ENCODE measurements at places on chromosomes 11 and 22.

DNA sequence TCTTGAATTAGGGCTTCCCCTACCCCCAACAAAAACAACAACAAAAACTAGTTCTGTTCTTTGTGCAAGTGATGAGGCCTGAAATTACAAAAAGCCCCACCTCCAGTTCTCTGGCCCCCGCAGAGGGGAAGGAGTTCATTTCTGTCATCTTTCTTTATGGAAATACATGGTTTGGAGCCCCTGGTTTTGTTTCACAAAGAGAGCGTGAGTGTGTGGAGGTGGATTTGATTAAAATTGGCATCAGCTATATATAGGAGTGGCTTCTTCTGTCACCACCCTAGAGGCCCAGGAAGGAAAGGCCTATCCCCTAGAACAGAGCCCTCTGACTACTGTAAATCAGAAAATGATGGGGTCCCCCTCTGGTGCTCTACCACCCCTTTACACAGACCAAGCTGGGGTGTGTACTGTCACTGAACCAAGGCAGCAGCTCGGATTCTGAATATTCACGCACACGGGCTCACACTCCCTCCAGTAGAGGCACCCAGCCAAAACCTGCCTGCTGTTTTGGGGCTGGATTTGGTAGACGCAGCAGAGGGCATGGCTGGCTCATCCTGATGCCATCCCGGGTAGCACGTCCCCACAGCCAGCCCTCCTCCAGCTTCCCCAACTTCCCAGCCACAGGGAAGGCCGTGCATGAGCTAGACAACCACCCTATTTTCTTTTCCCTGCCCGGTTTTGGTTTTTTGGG lies 19.4 kb downstream of the RCOR2 start:
- DNase-seq, result no peak

DNA sequence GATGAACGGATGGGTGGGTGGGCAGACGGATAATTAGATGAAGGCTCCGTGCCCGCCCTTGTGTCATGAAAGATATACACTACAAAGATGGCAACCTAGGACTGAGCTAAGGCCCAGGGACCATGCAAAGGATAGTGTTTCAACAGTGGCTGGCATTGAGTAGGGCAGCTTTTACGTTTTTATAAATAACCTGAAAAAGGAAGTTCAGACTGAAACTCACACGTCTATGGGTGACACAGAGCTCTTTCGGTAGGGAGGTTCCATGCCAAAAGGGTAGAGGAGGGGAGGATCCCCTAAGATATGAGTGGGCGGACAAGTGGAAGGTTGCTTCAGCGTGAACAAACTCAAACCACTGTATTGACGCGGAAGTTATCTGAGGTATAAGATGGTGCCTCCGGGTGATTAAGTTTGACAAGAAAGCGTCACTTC lies 90.5 kb downstream of the UBASH3B start:
- DNase-seq, result peak; percentile 27

DNA sequence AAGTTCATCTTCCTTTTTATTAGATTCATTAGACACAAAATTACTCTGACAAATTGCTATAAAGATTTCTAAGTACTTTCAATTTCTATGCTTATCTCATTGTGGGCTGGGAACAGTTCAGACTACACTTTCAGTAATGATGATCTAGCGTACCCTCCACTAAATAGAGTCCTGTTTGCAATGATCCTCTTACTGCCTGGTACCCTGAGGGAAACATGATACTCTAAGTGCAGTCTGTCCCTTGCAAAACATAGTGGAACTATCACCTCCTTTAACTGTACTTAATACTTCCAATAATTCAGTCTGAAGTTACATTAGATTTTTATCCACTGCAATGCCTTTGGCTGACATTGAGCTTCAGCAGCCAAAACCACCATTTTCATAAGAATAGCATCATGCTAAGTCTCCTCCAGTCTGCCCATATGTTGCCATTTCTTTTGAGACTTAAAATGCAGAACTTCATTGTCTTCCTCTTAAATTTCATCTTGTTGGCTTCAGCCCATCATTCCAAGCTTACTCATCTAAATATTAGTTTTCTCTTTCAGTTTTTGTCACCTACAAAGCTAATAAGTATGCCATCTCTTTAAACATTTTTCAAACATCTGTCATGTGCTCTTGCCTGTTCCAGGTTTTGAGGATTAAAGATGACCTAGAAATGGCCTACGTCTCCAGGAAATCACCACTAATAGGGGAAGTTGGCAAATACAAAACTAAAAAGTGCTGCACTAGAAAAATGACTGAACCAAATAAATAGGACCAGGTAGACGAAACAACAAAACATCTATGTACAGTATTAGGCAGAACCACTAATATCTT lies 55.5 kb downstream of the PAK1 start:
- no peak for DNase-seq

GRCh38 chr11:33891714-33892327 lies at the start of gene LMO2:
Gene LMO2, minus strand, starts transcription at chr11:33892076. Its CDS starts 22,360 bp downstream, at chr11:33869716.
- DNase-seq, result no peak

GRCh38 chr11:122750049-122750448 lies 88.3 kb upstream of the CRTAM start:
- DNase-seq, result no peak

DNA sequence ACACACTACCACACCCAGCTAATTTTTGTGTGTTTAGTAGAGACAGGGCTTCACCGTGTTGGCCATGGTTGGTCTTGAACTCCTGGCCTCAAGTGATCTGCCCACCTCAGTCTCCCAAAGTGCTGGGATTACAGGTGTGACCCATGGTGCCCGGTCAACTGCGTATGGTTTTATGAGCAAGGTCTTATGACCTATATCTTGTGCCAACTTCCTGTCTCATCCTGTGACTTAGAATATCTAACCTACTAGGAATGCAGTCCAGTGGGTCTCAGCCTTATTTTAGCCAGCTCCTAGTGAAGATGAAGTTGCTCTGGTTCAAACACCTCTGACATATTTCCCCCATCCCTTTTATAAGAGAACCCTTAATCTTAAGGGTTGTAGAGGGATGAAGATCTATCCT lies 66.1 kb upstream of the OR5AN1 start:
- DNase-seq, result no peak

- no peak for DNase-seq
Measured at GRCh38 chr11:60371854-60372253, 6.5 kb upstream of the MS4A7 start.

DNA sequence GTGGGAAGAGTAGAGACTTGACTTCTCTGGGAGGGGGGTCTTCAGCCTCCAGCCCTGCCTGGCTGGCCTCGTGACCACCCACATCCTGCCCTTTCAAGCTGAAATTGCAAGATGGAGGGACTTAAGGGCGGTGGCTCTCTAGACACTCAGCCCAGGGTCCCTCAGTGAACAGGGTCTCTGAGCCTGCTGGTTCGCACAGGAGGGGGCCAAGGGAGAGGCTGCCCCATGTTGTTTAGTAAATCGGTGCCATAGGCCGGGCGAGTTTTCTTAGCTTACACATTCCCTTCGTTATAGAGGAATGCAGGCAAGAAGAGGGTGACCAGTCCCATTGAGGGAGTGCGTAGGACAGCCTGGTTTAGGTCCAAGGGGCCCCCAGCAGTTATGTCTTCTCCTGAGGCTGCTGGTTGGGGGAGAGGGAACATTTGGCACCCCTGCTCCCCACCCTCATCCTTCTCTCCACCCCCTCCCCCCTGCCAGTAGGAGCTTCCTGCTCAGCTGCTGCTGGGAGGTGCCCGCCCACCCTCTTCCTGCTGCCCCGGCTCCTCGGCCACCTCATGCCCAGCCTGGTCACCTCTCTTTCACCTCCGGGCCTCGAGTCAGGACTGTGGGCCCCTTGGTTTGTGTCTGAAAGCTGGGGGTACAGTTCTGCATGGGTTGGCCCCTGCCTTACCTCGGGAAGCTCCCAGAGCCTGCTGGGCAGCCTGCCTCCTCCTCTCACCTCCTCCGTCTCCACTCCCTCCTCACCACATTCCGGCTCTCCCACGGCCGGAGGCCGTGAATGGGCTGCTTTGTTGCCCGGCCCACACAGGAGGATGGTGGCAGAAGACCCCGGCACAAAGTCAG lies 3.9 kb downstream of the FRMD8 start:
- DNase-seq, result no peak

DNA sequence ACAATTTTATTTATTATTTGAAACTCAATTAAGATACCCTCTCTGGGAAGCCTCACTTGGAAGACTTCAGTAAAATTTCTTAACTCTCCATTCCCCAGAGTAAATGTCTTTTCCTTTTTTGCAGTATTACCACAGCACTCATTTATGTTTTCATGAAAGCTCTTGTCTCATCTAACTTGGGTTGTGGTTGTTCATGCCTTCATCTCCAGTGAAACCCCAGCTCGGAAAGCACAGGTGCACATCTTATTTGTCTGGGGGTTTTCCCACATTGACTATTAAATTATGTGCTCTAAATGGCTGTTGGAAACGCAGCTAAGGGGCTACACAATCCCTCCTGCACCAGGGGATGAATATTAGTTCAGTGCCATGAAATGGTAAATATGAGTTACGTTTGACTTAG lies 954.2 kb upstream of the RAG2 start:
- no peak for DNase-seq

DNA sequence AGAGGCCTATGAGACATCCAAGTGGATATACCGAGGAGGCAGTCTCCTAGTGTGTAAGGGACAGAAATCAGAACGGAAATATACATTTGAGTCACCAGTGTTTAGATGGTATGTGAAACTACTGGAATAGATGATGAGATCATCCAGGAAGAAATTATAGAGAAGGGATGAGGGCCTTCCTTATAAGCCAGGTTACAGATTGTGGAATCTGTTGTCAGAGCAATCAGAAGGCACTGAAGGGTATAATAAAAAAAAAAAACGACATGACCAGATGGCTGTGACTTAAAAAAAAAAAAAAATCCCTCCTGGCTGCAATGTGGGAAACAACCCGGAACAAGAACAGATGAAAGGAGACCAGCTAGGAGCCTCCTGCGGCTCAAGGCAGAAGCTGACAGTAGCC lies 2.7 kb downstream of the MAJIN start:
- DNase-seq, result no peak

DNA sequence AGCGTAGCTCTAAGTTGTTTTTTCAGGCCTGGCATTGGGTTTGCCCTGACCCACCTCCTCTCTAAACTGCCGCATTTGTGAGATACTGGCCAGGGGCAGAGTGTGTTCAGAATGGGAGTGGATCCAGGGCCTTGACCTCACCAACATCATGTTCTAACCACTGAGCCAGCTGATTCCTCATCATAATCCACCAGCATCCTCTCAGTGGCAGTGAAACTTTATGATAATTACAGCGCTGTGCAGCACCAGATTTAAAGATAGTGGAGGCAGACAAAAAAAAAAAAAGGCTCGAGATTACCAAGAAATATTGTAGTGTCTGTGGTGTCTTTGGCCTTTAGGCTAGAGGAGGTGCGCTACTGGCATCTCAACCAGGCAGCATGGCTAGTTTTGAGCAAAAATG lies 53.0 kb downstream of the KREMEN1 start:
- DNase-seq, result no peak

- no peak for DNase-seq
Measured at GRCh38 chr11:37967635-37968034, 1369.6 kb upstream of the RAG2 start.

DNA sequence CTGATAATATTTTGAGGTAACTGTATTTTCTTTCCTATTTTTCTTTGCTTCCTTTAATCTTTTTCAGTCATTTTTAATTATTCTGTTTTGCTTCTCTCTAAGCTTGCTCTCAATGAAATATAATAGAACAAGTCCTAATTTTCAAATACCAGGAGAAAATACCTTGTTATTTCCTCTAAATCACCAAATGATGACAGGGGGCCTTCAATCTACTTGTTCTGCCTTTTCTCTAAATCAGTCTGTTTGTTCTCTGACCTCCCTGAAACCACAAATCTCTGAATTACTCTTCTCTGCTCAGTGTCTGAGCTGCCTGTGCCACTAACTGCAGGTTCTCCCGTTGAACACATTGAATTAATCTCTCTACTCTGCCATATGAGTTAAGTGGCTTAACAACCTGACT lies 286.2 kb downstream of the C11orf87 start:
- DNase-seq, result no peak

DNA sequence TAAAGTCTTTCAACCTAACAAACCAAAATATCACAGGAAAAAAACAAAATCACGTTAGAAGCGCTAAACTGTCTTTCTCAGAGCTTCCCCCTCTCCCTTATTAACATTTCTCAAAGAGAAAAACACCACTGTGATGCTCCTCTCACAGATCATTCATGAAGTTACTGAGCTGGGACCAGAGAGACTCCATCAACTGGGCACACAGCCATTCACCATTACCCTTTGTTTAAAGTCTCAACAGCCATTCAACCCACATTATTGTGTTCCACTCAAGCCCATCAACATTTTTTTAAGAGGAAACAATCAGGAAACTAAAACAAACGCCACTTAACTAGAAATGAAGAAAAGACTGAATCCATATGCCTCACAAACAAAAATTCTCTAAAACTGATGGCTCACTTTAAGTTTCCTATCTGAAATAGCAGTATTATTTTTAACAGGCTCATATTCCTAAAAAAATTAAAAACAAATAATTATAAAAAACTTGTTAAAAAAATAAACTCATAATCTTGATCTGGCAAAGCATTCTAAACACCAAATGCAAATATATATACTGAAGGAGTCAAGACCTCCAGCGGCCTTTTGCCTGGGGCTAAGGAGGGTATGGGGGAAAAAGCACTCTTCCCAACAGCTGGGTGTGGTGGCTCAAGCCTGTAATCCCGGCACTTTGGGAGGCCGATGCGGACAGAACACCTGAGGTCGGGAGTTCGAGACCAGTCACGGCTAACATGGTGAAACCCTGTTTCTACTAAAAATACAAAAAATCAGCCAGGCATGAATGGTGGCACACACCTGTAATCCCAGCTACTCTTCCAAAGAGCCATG lies 14.0 kb downstream of the CELF1 start:
- DNase-seq, result no peak

GRCh38 chr11:67291481-67292381 lies 2.6 kb downstream of the ANKRD13D start:
- no peak for DNase-seq

- peak; percentile 5 for DNase-seq
Measured at GRCh38 chr11:108135845-108136544, 14.6 kb downstream of the ACAT1 start.

- DNase-seq, result no peak
Measured at GRCh38 chr11:47726118-47726442, 10.9 kb upstream of the AGBL2 start.

DNA sequence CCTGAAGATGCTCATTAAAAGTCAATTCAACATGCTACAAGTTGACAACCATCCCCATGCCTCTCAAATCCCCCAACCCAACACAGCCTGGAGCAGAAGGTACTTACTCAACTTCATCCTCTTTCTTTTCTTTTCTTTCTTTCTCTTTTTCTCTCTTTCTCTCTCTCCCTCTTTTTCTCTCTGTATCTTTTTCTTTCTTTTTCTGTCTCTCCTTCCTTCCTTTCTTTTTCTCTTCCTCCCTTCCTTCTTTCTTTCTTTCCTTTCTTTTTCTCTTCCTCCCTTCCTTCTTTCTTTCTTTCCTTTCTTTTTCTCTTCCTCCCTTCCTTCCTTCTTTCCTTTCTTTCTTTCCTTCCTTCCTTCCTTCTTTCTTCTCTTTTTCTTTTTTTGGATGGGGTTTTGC lies 135.7 kb upstream of the SEZ6L start:
- no peak for DNase-seq

GRCh38 chr11:69297787-69298266 lies 3.9 kb downstream of the MYEOV start:
- peak; percentile 20 for DNase-seq
